ENCODE measurements at places on chromosomes 12 and 14. TPM values are rescaled to one million over a fixed set of nuclear protein-coding genes. Genes with fewer than 3 reads are reported as not detected.
A peak's percentile ranks its signal among the peaks of the same experiment; 100 is the strongest.

The HOXC5 gene
- not detected for total RNA-seq

The MSI1 gene
- not detected for total RNA-seq

- DNase-seq, result no peak
Observed at GRCh38 chr12:75337905-75338304, 3.4 kb downstream of the GLIPR1L1 start.

DNA sequence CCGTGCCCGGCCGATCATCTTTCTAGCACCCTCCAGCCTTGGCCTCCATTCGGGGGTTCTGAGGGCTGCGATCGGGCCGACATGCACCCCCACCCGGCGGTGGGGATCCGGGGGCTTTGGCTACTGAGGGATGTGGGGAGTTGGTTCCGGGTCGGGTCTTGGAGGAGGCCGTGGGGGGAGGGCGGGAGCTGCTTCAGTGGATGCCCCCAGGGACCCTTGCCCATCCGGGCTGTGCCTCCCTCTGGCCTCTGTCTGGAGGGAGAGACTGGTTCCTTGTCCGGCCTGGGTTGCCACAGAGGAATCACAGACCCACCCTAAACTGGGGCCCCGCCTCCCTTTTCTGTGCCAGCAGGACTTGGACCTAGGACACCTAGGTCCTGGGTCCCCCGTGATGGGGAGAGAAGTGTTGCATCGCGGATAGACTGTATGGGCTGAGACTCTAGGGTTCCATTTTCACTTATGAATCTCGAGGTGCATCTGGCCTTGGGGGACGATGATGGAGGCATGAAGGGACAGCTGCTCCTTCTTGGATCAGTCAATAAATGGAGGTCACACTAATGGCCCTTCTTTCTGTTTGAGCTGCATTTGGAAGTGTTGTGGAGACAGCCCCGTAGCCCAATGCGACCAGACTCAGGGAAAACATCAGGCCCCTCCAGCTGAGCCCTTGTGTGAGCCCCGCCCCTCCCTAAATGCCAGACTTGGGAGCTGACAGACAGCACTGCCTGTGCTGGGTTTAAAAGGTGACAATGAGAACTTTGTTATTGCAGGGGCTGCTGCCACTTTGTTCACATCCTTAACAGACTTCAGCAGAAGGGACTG, 577 bp downstream of the DTX3 start:
- DNase-seq, result peak; percentile 19

The INSM2 gene
- total RNA-seq, result not detected

DNA sequence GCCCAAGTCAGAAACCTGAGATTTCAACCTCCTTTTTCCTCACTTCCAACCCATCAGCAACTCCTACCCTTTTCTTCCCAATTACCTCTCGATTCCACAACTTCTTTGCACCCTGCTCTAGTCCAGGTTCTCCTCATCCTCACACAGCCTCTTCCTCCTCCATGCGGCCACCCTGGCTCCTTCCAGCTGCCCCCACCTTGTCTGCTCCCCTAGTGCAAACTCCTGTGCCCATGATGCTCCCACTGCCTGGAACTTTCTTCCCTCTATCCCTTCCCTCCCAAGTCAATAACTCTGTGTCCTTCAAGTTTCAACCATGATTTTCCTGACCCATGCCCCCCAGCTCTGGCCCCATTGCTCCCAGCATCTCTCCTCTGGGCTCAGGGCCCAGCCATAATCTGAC, 17.3 kb downstream of the SELPLG start:
- DNase-seq, result no peak

DNA sequence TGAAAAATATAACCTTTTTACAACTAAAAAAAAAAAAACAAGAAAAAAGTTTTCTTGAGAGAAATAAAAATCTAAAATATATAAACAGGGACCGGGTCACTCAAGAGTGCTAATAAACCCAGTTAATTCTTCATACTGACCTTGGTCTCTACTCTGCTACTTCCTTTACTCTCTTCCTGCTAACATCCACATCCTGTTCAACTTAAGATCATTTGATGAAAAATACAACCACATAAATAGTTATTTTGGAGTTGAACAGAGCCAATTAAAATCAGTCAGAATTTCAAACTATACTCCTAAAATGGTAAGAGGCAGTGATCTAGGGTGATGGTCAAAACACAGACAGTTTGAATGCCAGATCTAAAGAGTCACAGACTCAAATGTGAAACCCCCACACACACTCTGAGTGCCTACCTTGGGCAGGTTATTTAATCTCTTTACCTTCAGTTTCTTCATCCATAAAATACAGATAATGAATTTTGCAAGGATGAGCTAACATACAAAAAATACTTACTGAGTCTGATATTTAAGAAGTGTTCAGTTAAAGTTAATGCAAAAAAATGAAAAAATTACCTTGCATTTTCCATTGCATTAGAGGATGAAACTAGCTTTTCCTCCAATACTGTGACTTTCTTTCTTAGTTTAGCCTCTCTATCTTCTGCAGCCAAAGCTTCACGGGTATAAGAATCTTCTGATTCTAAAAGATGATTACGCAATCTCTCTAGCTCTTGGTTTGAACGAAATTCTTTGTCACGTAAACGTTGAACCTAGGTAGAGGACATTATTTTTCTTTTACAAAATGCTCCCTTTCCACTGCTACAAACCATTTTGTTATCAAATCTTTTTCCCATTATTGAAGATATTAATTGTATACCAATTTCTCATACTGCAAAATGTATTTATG, 40.9 kb downstream of the TRIP11 start:
- no peak for DNase-seq

The KCNC2 gene
- total RNA-seq, result not detected

The IFI27 gene
- total RNA-seq, result 1,511 TPM

GRCh38 chr14:27040552-27040951, 442.7 kb upstream of the NOVA1 start:
- DNase-seq, result no peak

GRCh38 chr12:21718944-21719650, 55.4 kb downstream of the KCNJ8 start:
- no peak for DNase-seq

The CCDC38 gene
- total RNA-seq, result not detected

DNA sequence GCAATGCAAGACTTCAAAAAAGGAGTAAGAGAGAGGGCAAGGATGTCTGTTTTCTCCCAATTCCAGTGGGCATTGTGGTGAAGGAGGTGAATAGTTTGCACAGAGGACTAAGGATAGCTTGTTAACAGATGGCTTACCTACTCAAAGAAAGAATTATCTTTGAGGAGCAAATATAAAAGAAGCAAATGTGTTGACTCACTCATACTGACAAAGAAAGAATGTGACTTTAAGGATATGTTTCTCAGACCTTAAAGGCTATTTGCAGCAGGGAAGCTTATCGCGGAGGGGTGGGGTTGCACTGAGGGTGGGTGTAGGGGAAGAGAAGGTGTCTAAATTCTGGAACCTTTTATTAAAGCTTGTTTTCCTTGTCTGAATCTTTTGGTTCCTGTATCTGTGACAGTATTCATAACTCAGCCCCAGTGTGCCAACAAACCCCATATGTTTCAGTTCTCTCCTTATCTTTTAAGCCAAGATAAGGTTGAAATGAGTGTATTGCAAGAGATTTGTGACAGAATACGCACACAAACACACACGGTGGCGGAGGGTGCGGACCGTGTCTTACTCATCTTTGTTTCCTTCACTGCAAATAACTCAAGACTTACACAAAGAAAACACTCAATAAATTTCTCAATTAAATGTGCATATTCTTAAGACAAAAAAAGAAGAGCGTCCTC, 146.4 kb upstream of the ARID2 start:
- no peak for DNase-seq

The TAS2R42 gene
- not detected for total RNA-seq

DNA sequence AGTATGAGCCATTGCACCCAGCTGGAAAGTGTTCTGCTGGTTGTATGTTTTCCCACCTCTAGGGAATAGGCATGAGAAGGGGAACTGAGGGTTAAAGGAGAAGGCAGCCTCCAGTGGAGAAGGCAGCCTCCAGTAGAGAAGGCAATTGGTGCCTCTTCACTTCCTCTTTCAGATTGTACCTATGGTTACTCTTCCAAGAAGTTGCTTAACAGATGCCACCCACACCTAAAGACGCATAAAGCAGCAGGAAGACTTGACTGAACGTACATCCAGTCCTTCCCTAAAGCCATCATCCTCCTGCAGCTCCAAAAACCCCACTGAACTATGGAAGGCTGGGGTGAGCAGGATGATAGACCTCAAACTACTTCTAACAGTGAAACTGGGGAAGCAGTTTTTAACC, 13.1 kb downstream of the DPF3 start:
- DNase-seq, result no peak

DNA sequence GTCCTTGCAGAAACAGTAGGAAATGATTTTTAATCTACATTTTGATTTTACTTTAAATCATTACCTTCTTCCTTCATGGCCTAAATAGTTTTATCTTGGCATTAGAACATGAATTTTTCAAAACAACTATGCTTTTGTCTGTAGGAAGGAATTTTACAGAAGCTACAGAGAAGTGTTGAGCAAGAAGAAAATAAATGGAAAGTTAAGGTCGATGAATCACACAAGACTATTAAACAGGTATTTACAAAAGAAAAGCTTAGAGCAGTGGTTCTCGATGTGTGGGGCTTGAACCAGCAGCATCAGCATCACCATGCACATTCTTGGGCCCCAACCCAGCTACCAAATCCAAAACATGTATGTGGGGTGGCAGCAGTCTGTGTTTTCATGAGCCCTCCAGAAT, 91.6 kb downstream of the KTN1 start:
- peak; percentile 4 for DNase-seq

The P2RX2 gene
- total RNA-seq, result not detected

DNA sequence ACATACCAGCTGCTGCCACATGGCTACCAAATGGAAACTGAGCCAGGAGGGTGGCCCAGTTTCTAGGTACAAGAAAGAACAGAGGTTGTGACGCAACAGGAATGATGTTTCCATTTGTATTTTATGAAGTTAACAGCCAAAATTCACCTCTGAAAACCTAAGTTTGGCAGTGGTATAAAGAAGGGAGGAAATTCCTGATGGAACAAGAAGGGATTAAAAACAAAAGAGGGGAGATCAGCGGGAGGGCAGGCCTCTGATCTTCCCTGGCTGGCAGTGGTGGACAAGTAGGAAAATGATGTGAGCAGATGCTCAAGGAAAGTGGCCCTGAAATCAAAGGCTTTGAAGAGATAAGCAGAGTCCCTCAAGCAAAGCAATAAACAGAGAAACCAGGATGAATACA, 47.3 kb upstream of the BCL2L14 start:
- no peak for DNase-seq

DNA sequence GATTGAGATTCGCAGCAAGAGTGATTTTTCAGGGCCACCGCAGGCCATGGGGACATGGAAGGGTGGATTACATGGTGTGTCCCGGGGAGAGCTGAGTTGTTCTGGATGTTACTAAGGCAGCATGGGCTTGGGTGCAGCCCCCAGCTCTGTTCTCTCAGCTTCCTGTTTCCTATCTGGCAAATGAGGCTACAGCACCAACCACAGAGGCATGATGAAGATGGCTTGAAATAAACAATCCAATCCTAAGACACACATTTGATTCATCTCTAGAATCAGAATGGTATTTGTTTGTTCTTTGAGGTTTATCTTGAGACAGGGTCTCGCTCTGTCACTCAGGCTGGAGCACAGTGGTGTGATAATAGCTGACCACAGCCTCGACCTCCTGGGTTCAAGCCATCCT, 21.6 kb downstream of the GLTP start:
- peak; percentile 14 for DNase-seq

DNA sequence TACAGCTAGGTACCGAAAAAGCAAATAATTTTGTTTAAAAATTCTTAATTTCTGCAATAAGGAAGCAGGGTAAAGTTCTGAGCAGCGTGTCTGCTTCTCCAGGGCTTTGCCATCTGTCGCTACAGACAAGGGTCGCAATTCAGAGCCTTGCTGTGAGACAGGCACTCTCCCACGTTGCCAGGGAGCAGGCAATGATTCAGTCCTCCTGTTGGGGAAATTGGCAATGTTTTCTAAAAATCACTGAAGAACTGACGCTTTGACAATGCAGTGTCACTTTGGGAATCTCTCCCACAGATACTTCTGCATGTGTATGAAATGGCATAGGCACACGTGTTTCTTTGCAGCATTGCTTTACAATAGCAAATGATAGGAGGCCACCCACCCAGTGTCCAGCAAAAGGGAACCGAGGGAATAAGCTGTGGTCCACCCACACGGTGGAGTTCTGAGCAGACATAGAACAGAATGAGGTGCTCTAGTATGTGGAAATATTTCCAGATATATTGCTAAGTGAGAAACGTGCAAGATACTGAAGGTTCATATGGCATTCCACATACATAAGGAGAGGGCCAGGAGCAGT, 16.0 kb upstream of the HIP1R start:
- no peak for DNase-seq

The KLRF1 gene
- 0.98 TPM for total RNA-seq

DNA sequence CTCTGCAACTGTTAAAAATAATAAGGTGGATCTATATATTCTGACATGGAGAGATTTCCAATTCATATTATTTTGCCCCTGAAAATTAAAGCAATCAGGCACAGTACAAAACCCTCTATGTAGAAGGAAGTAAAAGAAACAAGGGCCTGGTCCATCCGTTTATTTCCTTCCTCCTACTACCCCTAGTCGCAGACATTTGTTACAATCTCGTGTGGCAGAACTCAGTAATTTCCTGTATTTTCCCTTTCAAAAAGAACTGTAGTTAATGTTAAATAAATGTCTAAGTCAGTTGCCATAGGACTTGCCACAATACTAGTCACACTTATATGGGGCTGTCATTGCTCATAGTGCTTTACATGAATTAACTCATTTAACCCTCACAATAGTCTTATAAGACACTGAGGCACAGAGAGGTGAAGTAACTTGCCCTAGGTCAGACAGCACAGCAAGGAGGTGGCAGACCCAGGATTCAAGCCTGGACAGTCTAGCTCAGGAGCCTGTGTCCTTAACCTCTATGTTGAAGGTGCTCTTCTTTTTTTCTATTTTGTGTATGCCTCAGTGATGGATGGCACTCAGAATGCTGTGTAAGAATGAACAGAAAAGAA, 24.2 kb downstream of the NINJ2 start:
- DNase-seq, result no peak

DNA sequence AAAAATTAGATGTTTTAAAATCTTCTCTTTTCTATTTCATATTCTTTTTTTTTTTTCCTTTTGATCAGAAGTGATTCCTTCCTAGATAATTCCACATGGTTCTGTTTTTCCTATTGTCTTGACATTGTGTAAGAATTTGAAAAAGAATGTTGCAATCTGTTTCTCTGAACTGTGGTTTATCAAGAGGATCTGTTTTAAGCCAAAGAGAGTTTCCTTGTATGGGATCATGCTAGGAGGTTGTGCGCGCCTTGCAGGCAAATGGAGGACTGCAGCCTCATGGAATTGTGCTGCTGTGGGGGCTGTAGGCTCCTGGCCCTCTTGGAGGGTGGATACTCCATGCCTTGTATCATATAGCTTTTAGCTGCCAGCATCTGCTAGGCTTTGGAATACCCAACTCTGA, 43.3 kb upstream of the MBIP start:
- no peak for DNase-seq

GRCh38 chr14:44490966-44491365, 16.1 kb downstream of the FSCB start:
- no peak for DNase-seq

DNA sequence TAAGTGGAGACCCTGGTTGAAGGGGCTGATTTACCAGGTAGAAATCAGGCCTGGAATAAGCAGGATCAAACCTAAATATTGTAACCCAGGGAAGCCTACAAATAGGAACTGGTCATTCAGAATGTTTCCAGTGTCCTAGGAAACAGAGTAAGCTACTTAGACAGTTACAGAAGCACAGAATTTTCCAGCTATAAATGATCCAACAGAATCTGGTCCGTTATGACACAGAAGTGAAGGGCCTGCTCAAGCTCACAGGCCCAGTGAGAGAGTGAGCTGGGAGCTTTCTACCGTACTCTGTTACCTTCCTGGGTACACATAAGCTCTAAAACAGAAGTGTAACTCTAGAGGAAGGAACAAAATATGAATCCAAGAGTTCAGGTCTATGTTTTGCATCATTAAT, 119.1 kb downstream of the TTC7B start:
- no peak for DNase-seq

The NUAK1 gene
- total RNA-seq, result 14.9 TPM
